ENCODE measurements at places on chromosomes 2 and 18.

DNA sequence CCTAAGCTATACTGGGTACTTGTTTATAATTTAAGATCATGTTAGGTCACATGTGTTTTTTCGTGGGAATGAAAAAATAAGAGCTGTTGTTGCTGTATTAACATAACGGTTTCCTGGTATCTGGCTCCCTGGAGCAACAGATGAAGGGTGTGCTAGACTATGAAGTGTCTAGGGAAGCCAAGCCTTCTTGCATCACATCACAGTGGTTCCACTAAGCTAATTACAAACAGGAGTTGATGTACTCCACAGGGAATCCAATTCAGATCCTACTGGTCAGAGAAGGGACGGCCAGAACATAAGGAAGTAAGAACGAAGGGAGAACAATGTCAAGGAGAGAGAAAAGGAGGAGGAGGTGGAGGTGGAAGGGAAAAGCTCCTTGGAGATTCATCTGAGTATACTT is 193.0 kb upstream of the CYP26B1 start:
- DNase-seq: no peak

- DNase-seq: no peak
Measured at GRCh38 chr2:39216346-39217191, 27.2 kb downstream of the CDKL4 start.

DNA sequence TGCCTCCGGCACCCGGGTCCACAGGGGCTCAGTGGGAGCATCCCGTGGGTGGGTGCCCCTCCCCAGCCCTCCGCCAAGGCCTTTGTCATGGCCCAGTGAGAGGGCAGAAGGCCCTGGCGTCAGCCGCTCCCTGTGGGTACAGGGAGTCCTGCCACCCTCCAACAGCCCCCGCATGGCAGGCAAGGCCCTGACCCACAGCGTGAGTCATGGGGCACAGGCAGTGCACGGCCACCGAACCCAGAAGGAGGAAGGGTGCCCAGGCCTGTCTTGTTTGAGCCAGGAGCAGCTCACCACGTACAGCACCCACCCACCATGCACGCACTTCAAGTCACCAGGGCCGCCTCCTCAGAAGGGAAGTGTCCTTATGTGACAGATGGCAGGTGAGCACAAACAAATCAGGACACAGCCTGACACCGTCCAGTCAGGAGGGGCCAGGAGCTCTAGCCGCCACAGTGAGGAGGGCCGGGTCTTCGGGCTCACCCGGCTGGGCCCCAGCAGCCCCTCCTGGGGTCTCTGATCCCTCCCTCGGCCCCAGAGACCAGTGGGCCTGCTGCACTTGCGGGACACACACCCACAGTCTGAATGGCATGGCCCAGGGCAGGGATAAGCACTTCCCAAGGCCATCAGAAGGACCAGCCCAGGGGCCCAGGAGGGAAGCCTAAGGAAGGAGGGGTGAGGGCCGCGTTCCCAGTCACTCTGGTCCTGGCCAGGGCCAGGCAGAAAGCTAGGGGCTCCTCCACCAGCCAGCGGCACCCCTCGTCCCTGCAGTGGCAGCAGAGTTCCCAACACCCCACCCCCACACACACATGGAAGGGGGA is 25.8 kb downstream of the BIN1 start:
- DNase-seq: no peak

DNA sequence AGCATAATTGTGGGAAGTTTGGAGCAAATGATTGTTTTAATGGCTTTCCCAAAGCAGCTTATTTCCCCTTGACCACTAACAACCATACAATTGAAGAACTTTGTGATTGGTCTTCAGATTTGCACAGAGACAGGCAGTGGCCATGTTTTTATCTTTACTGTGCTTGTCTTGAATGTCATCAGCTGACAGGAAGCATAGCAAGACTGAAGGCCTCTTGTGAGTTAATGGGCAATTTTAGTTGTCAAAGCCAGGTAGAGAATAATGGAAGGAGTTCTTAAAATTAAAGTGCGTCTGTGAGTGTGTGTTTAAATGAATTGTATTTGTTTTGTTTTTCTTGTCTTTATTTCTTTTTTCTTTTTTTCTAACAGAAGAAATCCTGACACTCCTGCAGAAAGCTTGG is 809.9 kb downstream of the TSN start:
- DNase-seq: no peak

DNA sequence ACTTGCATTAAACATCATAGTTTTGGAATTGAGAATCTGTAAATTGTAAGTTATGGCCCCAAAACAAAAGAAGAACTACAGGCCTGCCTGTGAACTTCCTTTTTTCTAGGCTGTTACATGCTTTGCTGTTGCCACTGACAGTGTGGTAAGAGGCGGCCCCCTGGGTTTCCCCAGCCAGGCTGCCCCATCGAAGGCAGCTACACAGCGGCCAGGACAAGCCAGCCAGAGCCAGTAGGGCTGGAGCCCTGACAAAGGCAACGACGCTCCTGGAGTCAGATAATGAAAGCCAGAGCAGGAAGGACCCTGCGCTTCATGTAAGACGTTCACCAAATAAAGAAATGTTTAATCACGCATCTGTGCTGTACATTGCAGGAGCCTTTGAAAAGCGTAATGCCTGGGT is 55.0 kb downstream of the ANKRD44 start:
- DNase-seq: no peak

GRCh38 chr2:128735296-128735960 is 416.8 kb upstream of the HS6ST1 start:
- DNase-seq: no peak

DNA sequence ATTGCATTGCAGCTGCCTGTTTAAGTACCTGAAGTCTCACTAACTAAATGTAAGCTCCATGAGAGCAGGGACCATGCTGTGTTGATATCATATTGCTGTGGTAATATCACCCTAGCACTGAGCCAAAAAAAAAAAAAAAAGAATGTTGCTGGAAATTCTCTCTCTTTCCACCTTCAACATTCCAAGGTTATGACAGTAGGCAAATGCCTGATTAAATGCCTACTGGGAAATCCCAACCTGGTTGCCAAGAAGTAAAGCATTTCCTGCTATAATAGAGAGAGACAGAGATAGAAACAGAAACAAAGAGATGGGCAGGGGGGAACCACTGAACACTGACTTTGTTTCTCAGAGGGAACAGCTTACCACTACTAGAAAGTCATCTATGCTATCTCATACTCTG is 1604.2 kb downstream of the LRP1B start:
- DNase-seq: peak; percentile 34

GRCh38 chr2:227000123-227000522 is 163.9 kb downstream of the COL4A4 start:
- no peak for DNase-seq

DNA sequence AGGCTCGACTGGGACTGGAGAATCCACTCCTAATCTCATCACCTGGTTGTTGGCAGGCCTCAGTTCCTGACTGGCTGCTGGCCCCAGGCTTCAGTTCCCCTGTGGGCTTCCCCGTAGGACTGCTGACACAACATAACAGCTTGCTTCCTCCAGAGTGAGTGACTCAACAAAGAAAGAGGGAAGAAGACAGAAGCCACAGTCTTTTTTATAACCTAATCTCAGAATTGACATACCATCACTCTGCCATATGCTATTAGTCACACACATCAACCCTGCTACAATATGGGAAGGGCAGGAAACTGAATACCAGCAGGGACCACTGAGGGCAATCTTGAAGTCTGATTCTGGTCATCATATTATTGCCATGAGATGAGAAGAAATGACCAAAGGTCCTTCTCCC is 76.8 kb upstream of the SLC14A2 start:
- no peak for DNase-seq

- no peak for DNase-seq
Measured at GRCh38 chr2:70541481-70542020, 12.1 kb downstream of the TGFA start.

- no peak for DNase-seq
Measured at GRCh38 chr2:173136599-173136998, 61.0 kb downstream of the MAP3K20 start.

- no peak for DNase-seq
Measured at GRCh38 chr18:10020171-10020570, 106.4 kb downstream of the VAPA start.

DNA sequence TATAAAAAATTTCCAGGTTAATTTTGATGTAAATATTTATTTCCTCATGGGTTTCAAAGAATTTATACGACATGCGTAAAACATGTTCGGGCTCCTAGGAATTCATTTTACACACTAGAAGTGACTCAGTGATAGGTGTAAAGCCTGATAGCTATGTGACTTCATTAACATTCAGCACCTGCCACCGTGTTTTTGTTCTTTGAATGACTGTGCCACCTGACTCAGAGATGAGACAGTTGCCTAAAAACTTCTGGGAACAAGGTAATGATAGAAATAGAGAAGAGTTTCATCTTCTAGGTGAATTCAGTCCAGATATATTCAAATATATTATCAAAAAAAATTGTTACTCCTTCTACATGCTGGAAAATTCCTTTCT is 10.0 kb downstream of the IL1R2 start:
- DNase-seq: no peak

DNA sequence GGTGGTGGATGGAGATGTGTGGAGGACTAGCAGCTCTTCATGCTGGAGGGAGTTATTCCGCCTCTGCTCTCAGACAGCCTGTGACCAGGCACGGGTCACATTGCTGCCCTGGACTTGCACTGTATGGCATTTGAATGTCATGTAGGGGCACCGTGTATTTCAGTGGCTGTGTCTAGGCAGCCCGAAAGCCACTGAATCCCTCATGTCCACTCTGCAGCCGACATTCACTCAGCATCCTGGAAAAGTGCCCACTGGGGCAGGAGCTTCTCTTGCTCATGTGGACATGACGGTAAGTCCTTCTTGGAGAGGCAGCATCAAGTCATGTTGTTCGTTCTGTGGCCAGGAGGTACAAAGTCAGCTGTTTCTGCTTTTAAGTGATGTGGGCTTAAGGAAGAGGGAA is 127.9 kb downstream of the SH3RF3 start:
- DNase-seq: no peak

DNA sequence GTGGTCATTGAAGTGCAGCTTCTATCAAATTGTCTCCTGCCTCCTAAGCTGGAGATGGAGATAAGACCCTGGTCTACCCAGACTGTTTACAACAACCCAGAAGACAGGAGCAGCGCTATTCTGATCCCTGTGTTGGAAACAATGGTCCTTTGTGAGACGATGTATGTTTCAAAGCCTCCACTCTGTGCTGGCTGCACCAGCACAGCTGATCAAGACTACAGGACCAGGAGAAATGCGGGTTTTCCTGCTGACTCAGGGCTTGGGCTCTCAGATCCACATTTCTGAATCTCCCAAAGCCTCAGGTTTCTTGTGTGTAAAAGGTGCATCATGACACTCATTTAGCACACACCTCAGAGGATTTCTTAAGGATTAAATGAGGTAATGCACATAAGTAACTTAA is 92.0 kb downstream of the POU3F3 start:
- no peak for DNase-seq

GRCh38 chr2:3172265-3172935 is 205.2 kb downstream of the EIPR1 start:
- no peak for DNase-seq

GRCh38 chr18:32760391-32760790 is 12.4 kb downstream of the KLHL14 start:
- DNase-seq: no peak

GRCh38 chr2:9226458-9227380 is 20.1 kb downstream of the ASAP2 start:
- no peak for DNase-seq

Measured in SW 1271 (cell line).